ENCODE measurements at places on chromosomes 13 and 19.

GRCh38 chr13:111038887-111039286 is 76.2 kb upstream of the ARHGEF7 start:
- DNase-seq = no peak

GRCh38 chr13:52808842-52809219 is 39.6 kb downstream of the PCDH8 start:
- DNase-seq = no peak

GRCh38 chr19:35733180-35734125 is 8.8 kb downstream of the IGFLR1 start:
- DNase-seq = no peak

- DNase-seq = no peak
Measured at GRCh38 chr13:78602561-78603239, 652 bp downstream of the POU4F1 start.

- DNase-seq = no peak
Measured at GRCh38 chr13:110484290-110485048, 77.1 kb downstream of the RAB20 start.

GRCh38 chr13:65188721-65189120 is 2041.4 kb downstream of the PCDH9 start:
- no peak for DNase-seq

GRCh38 chr19:50909240-50910070 is 1.7 kb downstream of the KLK4 start:
- DNase-seq = no peak

- no peak for DNase-seq
Measured at GRCh38 chr19:37907735-37908455, 887 bp downstream of the SIPA1L3 start.

DNA sequence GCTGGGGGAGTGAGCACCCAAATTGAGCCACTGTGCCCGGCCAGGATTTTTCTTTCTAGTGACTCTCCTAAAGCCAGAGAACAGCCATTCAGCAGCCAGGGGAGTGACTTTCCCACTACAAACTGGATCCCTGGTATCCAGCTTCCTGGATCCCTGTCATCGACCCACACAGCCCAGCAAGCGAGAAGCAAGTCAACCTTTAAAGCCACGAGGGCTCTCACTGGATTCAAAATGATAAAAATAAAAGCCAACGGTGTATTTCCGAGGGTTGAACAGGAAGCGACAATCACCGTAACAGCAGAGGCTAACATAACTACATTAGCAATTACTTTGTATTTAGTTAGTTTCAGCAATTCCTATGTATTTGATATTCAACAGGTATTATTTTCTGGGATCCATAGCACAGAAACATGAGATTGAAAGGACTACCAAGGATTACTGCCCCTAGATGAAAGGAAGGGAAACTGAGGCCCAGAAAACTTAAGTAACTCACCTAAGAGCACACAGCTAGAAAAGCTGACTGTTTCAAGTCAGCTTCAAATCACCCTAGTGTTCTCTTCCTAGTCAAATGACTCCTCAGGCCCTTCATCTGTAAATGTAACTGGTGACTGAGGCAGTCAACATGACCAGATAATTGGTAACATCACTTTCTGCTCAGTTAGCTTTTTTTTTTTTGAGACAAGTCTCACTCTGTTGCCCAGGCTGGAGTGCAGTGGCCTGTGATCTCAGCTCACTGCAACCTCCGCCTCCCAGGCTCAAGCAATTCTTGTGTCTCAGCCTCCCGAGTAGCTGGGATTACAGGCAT is 2.7 kb downstream of the RFX1 start:
- no peak for DNase-seq

DNA sequence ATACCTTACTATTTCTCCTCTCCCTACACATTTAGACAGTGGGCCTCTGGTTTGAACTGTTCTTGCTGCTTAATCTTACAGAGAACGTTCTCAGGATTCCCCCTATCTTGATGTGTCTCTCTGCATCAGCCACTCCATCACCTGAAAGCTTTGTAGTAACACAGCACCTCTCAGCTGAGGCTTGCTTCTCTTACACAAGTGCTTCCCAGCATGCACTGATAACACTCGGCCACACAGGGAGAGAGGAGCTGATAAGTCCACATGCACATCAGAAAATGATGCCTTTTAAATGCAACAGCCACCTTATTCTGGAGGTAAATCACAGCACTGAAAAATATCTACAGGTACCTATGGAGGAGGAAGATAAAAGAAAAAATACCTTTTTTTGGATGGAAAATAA is 192.2 kb upstream of the TSHZ3 start:
- DNase-seq = no peak

DNA sequence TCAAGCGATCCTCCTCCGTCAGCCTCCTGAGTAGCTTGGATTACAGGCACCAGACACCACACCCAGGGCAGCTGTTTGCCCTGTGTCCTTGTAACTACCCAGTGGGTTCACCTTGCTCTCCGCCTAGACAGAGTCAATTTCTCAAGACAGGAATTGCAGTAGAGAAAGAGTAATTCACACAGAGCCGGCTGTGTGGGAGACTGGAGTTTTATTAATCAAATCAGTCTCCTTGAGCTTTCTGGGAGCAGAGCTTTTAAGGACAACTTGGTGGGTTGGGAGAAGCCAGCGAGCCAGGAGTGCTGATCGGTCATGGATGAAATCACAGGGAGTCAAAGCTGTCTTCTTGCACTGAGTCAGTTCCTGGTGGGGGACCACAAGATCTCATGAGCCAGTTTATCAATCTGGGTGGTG is 20.6 kb upstream of the ADGRE1 start:
- DNase-seq = no peak

- no peak for DNase-seq
Measured at GRCh38 chr13:41742917-41743552, 217.9 kb downstream of the VWA8 start.

- no peak for DNase-seq
Measured at GRCh38 chr13:73492811-73493210, 434.0 kb downstream of the KLF5 start.

DNA sequence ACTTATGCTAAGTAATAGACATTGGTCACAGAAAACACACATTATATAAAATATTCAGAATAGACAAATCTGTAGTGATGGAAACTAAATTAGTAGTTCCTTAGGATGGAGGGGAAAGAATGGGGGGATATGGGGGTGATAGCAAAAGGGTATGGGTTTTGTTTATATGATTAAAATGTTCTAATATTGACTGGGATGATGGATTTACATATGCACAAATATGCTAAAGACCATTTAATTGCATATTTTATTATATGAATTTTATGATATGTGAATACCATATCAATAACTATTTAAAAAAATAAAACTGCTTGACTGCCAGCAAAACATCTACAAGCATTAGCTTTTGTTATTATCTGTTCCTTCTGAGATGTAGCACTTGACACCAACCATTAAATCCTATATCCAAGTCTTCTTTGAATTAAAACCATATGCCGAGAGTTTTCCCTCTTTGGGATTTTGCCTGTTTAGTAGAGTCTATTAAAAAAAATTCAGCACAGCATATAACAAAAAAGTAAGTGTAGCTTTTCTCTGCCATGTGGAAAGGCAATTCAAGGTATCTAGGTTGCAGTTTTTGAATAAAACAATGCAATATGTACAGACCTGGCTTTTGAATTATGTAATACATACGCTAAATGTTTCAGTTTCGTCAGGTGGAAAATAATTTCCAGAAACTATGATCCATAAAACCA is 2584.1 kb upstream of the PCDH20 start:
- no peak for DNase-seq

- no peak for DNase-seq
Measured at GRCh38 chr19:48810151-48810550, 678 bp downstream of the BCAT2 start.

DNA sequence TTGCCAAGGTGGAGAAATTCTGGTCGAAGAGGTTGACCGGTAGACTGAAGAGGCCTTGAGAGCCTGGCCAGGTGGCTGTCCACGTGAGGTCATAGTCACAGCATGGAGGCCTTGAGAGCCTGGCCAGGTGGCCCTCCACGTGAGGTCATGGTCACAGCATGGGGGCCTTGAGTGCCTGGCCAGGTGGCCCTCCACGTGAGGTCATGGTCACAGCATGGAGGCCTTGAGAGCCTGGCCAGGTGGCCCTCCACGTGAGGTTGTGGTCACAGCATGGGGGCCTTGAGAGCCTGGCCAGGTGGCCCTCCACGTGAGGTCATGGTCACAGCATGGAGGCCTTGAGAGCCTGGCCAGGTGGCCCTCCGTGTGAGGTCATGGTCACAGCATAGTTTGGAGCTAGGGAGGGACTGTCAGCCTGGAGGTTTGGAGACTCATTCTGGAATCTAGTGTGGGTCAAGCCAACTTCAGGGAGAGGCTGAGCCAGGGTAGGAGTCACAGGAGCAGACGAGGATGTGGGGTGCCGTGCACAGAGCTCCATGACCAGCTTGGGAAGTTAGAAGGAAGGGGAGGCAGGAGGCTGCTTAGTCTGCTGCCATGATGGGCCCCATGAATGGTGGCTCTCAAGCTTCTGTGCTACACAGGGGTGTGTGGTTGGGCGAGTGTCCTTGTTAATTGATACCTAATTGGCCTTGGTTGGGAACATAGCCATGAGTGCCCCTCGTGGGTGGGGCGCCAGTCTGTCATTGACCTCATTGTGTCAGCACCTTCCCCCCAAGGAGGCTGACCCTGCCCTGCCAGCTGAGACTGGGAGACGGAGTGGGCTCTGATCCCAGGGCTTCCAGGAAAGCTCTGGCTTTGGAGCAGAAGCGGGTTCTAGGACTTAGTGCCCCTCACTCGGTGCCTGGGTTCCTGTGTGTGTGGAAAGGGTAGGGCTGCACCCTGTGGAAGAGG is 4.0 kb downstream of the LENG9 start:
- DNase-seq = no peak

- no peak for DNase-seq
Measured at GRCh38 chr19:4534836-4535658, at the start of gene PLIN5. PLIN5 (minus strand) TSS chr19:4535224; CDS start chr19:4534074, 1,150 bp downstream.

- DNase-seq = no peak
Measured at GRCh38 chr13:48630773-48631172, 23.0 kb upstream of the CYSLTR2 start.

- DNase-seq = no peak
Measured at GRCh38 chr13:28299916-28300315, 161.6 kb downstream of the PAN3 start.

DNA sequence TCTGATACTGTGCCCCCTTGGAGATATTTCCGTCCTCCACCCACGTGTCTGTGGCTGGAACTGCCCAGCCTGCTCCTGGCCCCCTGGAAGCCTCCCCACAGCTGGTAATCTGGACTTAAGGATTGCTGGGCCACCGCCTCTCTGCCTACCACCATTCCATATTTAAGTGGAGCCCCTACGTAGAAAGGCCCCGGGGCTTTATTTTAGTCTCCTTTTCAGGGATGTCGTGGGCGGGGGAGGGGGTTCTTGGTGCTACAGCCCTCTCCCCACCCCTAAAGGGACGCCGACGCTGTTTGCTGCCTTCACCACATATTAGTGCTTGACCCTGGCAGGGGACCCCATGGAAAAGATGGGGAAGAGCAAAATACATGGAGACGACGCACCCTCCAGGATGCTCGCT is 2.7 kb upstream of the NOP53 start:
- DNase-seq = no peak

DNA sequence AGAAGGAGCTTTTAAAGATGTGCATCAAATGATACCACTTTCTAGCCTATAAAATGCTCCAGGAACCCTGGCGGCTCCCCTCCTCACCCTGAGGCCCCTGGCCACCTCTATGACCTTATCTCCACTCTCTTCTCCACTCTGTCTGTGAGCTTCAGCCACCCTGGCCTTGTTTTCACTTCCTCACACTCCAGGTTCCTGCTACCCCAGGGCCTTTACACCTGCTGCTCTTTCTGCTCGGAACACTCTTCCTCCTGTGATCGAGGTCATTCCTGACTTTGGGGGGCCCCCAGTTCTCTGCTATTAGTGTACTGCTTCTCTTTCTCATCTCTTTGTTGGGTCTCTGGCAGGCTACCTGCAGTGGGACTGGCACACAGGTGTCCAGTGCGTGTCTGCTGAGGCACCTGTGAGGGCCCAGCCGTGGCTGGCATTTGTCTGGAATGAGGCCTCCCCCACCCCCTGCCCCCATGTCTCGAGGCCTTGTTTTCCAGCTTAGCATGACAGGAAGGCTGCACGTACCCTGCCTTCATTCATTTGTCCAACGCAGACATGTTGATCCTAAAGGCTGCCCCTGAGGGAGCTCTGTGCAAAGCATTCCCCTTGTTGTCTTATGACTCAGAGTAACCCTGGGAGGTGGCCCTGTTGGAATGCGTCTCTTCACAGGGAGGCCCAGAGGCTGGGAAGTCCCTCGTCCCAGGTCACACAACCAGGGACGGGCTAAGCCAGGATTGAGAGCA is 2.3 kb downstream of the DDA1 start:
- no peak for DNase-seq

DNA sequence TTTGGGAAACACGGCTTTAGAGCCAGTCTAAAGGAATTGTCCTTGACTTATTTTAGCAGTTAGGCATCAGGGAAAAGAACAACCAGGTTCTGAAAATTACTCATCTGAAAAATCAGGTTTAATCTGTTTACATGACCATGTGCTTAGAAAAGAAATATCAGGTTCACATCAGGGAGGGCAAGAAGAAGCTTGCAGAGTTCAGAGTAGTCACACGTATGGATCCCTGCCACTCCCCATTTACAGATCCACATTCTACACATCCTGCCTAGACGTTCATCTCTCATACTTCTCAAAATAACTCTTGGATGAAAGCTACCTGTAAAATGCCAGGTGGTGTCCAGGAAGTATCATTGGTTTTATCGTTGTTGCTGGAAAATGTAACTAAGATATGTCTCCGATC is 14.0 kb upstream of the PHF11 start:
- DNase-seq = no peak

DNA sequence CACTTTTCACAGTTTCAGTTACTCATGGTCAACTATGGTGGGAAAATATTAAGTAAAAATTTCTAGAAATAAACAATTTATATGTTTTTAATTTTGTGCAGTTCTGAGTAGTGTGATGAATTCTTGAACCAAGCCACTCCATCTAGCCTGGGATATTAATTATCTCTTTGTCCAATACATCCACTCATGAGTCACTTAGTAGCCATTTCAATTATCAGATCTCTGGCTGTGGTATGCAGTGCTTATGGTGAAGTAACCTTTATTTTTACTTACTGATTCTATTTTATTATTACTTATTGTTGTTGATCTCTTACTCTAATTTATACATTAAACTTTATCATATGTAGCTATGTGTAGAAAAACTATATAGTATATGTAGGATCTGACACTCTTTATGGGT is 128.9 kb upstream of the KLHL1 start:
- no peak for DNase-seq

DNA sequence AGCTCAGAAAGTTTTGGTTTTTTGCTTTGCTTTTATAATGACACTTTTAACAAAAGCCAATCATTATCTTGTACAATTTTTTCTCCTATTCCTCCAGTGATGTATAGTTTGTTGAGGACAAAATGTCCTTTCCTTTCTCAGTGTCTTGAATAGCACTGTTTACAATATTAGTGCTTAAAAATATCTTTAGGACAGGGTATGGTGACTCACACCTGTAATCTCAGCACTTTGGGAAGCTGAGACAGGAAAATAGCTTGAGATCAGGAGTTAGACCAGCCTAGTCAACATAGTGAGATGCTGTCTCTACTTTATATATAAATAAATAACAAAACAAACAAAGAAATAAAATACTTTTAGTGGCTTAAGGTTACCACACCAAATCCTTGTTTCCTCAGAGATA is 41.9 kb downstream of the SPRY2 start:
- DNase-seq = no peak

- no peak for DNase-seq
Measured at GRCh38 chr19:5870986-5871394, 650 bp upstream of the FUT5 start.

- DNase-seq = no peak
Measured at GRCh38 chr19:40576151-40576584, 505 bp upstream of the SHKBP1 start.

- DNase-seq = no peak
Measured at GRCh38 chr13:102236830-102237229, 165.0 kb downstream of the FGF14 start.

Measured in stimulated activated CD4-positive, alpha-beta T cell treated with anti-CD3 and anti-CD28 coated beads, Interleukin-15, amount 100 ng/mL, for 1 hour (primary cell).